DMS79 (cell line): ENCODE measurements at places on chromosomes 16 and 17.

DNA sequence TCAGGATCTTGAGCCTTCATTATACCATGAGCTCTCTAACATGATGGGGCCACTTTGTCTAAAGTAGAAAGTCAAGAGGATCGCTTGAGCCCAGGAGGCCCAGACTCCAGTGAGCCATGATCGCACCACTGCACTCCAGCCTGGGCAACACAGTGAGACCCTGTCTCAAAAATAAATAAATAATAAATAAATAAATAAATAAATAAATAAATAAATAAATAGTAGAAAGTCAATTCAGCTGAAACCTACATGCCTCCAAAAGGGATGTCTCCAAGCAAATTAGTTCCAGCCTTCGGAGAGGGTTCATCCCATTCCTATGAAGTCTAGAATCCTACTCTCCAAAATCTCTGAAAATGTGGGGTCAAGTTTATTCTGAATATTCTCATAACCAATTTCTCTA lies 26.0 kb downstream of the C17orf67 start:
- DNase-seq: no peak

DNA sequence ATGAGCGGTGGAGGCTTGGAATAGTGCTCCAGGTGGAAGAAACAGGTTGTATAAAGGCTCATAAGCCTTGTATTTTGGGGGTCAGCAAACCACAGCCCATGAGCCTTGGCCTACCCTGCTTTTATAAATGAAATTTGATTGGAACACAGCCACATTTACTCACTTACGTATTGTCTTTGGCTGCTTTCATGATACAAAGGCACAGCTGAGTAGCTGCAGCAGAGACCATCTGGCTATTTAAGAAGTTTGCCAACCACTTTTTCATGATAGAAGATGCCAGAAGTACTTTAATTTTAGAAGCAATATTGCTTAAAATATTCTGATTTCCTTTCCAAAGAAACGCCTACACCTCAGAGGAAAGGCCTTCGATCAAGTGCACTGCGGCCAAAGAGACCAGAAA lies 73.8 kb downstream of the C17orf58 start:
- no peak for DNase-seq

- DNase-seq: no peak
Measured at GRCh38 chr16:15536843-15537242, 102.5 kb downstream of the BMERB1 start.

DNA sequence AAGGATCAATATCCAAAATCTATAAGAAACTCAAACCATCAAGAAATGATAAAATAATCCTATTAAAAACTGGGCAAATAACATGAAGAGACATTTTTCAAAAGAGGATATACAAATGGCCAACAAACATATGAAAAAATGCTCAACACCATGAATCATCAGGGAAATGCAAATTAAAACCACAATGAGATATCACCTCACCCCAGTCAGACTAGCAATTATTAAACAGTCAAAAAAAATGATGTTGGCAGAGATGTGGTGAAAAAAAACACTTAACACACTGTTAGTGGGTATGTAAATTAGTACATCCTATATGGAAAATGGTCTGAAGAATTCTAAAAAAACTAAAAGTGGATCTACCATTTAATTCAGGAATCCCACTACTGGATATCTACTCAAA lies 379.0 kb upstream of the SOX9 start:
- DNase-seq: no peak

GRCh38 chr16:77285676-77286075 lies 86.5 kb downstream of the SYCE1L start:
- no peak for DNase-seq

GRCh38 chr16:48608871-48609651 lies 919 bp downstream of the N4BP1 start:
- DNase-seq: no peak

DNA sequence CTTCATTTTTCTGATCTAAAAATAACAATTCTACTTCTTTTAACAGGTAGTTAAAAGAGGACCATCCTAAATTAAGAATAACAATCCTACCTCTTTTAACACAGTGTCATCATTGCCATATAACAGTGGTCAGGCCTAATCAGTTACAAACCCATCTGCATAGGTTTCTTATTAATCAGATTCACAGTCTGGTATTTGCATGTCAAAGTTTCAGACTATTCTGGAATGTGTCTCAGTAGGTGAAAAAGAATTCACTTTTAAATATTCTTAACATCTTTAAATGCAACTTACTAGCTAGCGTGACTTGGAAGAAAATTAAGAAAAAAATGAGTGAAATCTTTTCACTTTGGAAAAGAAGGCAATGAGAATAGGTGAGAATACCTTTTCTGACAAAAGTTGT lies 6.8 kb upstream of the KRT12 start:
- no peak for DNase-seq
